Fibroblast of villous mesenchyme (primary cell): ENCODE measurements at places on chromosomes 5 and 9. TPM values are rescaled to one million over a fixed set of nuclear protein-coding genes. Genes with fewer than 3 reads are reported as not detected.
A peak's percentile ranks its signal among the peaks of the same experiment; 100 is the strongest.

DNA sequence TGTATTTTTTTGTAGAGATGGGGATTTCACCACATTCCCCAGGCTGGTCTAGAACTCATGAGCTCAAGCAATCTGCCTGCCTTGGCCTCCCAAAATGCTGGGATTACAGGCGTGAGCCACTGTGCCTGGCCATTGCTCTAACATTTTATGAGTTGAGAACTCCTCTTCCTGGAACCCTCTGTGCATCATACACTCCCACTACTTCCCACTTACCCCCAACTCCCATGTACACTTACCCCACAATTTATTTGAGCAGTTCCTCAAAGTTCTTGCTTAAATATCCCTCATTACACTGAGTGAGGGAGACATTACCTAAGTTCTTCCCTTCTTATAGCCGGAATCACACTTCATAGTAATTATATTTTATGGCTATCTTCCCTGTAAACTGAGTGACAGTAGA is 42.9 kb upstream of the GALNT10 start:
- DNase-seq = no peak

The STC2 gene
- 157 and 195 TPM in 2 replicates for total RNA-seq

The PRSS3 gene
- 3.9 and 12.9 TPM in 2 replicates for total RNA-seq

DNA sequence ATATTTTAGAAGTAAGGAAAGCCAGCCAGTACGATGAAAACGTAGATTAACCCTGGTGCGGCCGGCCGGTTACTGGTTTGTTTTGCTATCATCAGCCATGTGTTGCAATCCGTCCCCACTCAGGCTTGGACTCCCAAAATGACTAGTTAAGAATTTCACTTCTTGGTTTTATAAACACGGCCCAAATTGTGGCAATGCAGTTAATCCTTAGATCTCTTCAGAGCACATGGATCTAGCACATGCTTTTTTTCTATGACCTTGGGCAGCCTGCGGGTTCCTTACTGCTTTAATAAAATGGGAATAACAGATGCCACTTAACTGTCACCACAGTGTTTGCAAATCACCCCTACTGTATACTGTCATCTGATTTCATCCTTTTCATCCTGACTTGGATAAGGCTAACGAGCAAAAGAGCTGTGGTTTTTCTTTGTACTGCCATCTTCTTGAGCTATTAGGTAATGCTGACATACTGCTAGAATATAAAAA is 1.5 kb downstream of the NDFIP1 start:
- peak; percentile 91 for DNase-seq

DNA sequence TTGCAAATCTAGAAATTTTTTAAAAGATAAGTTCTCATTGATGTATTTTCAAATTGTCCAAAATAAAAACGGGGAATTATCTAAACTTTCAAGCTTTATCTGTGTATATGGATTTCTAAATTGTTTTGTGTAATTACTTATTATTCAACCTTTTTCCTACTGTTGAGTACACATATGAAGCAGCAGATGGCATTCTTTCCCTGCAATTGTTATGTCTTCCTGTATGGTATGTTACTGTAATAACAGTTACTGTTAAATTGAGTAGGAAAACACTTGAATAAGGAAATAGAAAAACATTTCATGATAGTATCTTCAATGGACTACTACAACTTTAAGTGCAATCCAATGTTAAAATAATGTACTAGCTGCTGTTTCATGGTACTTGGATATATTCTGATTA is 124.8 kb downstream of the RANBP17 start:
- peak; percentile 27 for DNase-seq
